NCI-H1436 treated with DMSO at 0.1 percent for 48 hours (cell line): ENCODE measurements at places on chromosomes 5 and 9.

- no peak for DNase-seq
These were observed at the start of gene TMEM215 for GRCh38 chr9:32783168-32783891. TSS of gene TMEM215 (plus strand) at chr9:32783540. CDS start at chr9:32784184, 644 bp downstream.

GRCh38 chr5:3656803-3657202 is 61.2 kb downstream of the IRX1 start:
- no peak for DNase-seq

DNA sequence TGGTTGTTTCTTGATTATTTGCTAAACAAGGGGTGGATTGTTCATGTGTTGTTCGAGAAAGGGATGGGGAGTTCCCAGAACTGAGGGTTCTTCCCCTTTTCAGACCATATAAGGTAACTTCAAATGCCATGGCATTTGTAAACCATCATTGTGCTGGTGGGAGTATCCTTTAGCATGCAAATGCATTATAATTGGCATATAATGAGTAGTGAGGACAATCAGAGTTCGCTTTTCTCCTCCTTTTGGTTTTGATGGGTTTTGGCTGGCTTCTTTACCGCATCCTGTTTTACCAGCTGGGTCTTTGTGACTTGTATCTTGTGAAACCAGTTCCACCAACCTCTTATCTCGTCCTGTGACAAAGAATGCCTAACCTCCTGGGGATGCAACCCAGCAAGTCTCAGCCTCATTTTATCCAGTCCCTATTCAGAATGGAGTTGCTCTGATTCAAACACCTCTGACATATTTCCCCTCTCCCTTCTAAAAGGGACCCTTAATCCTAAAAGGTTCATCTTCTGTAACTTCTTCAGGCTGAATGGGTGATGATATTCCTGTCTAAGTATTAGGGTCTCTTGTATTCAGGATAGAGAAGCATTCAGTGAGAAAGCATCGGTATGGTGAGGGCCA is 8.7 kb upstream of the FBN2 start:
- DNase-seq: no peak

- DNase-seq: peak; percentile 32
These were observed 85.3 kb upstream of the ADRB2 start for GRCh38 chr5:148740966-148741742.

- no peak for DNase-seq
These were observed 283.4 kb upstream of the GRAMD2B start for GRCh38 chr5:126139773-126140172.

DNA sequence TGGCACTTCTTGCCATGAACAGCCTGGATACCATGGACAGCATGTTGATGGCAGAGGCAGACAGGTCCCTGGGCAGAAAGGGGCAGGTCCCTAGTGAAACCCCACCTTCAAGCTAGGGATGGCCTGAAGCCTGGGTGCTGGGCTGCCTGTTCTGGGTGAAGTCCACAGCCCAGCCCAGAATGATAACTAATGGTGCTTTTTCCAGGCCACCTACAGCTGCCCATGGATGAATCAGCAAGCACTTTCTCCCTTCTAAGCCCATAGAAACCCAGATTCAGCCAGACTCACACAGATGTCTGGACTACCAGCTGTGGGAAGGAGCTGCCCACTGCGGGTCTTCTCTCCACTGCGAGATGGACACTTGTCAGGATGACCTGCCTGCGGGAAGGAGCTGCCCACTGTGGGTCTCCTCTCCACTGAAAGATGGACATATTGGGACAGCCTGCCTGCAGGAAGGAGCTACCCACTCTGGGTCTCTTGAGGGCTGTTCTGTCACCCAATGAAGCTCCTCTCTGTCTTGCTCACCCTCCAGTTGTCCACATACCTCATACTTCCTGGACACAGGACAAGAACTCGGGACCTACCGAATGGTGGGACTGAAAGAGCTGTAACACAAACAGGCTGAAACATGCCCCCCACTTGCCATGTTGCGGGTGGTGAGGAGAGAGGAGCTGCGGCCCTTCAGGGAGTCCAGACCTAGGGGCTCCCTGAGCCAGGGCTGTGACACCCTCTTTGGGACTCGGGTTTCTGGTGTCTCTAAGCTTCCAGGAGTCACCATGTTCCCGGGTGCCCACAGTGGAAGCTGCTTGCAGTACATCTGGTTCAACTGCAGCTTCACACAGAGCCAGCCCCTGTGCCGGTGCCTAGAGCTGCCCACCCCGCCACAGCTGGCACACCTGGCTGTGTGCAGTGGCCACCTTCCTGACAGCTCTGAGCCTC is 60.7 kb upstream of the SYNPO start:
- no peak for DNase-seq

DNA sequence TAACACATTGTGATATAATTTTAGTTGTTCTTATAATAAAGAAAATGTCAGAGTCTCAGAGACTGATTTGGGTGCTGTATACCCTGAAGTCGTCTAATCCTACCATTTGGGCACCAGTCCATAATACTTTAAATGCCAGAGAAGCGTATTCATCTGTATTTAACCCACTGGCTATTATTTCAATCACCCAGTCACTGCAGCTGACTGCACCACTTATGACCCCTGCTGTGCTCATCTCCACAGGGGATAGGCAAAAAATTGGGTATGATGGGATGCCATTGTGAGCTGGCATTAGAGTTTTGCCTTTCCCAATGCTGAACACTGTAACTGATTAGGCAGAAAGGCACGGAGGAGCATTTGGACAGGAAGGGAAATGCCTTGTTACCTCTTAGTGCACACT is 599.7 kb downstream of the CAAP1 start:
- no peak for DNase-seq

DNA sequence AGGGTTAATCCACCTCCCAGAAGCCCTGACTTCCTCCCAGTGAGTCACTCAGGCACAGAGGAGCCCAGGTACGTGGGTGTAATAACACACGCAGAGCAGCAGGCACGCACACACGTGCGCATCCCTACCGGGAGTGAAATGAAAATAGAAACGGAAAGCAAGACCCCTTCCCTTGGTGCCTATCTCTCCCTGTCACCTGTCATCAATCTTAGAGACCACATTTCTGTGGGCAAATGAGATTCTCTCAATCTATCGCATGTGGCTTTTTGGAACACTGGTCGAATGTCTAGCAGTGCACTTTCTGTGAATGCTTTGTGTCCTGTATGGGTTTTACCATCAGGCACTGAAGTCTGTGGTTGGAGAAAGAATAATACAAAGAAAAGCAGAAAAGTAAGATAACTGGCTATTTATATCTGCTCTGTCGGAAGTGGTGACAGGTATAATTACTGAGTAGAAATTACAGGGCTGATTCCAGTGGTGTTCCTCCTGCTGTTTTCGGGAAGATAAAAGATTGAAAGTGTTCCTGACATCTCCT is 137.7 kb upstream of the GRIA1 start:
- DNase-seq: no peak

DNA sequence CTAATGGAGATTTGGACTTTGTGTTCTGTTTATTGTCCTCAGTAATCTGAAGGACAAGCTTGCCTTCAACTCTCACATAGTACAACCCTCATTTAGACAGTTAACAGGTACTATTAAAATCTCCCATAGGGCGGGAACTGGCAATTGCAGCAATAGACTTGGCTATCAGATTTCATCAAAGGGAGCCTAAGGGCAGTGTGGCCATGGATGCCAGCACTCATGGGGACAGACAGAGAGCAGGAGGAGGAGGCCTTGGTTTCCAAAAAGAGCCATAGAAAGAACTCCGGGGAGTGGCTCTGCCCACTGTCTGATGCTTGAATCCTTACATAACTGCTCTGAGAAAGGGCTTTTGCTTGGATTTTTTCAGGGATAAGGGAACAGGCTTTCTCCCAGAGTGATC is 6.8 kb downstream of the SLC36A1 start:
- no peak for DNase-seq

DNA sequence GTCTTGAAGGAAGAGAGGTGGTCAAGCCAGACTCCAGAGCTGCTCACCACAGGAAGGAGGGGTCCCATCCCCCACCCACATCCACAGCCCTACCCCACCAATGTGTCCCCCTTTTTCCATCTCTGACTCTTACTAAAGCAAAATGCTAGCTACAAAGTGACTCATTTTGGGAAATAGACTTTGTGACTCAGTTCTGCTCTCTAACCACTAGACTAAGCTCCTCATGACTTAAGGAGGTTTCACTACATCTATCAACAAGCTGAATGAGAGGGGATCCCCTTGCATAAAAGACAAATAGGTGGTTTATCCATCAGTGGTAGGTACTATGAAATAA is 35.1 kb upstream of the ADRB2 start:
- DNase-seq: no peak

GRCh38 chr5:140602147-140602546 is 30.8 kb downstream of the CD14 start:
- no peak for DNase-seq

GRCh38 chr5:108763222-108763916 is 15.7 kb downstream of the FER start:
- DNase-seq: no peak
